Activated CD8-positive, alpha-beta T cell treated with anti-CD3 and anti-CD28 coated beads, Interleukin-2, amount 10 ng/mL, durations not matched to agents 7 days and 5 days (primary cell): ENCODE measurements at places on chromosomes 7 and 10. TPM values are rescaled to one million over a fixed set of nuclear protein-coding genes. Genes with fewer than 3 reads are reported as not detected.

DNA sequence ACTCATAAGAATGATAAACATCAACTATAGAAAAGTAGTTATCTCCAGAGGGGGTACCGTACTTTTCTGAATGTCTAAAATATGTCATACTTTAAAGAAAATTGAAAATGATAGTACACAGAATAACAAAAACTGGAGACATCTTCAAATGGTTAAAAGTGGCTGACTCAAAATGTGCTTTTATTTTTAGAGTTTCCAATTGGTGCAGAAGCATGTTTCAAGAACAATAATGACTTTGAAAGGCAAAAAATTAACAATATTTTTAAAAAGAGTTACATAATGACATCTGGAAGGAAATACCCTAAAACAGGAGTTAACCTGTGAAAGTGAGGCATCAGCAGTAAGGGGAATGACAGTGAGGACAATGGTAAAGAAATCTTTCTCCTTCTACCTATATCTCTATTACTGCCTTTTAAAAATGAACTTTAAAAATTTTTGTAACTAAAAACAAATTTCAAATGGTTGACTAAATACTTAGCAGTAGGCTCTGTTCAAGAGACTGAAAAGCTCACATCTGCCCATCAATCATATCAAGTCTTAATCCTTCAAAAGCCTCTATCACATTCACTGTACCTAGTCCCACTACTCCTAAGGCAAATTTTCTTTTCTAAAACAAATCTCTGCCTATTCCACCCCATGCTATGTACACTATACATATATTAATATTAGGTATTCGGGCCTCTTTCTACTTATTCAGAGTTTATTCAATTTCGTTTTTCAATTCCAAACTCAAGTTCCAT is 3.0 kb downstream of the ASZ1 start:
- H3K27me3 ChIP-seq, result no peaks in the 10 kb centered on the region
- H3K4me1 ChIP-seq, result no peaks in the 10 kb centered on the region
- H3K36me3 ChIP-seq, result no peaks in the 10 kb centered on the region
- H3K27ac ChIP-seq, result no peak overlapping the region

GRCh38 chr10:56662765-56663447 is 301.8 kb upstream of the ZWINT start:
- no peaks in the 10 kb centered on the region for H3K36me3 ChIP-seq
- H3K27ac ChIP-seq, result no peak overlapping the region
- no peaks in the 10 kb centered on the region for H3K27me3 ChIP-seq
- H3K4me3 ChIP-seq, result no peak overlapping the region
- no peaks in the 10 kb centered on the region for H3K4me1 ChIP-seq

- H3K27ac ChIP-seq, result no peak overlapping the region
- H3K4me3 ChIP-seq, result no peak overlapping the region
- peaks cover 5% of the 10 kb centered on the region for H3K4me1 ChIP-seq
- H3K27me3 ChIP-seq, result no peaks in the 10 kb centered on the region
- H3K36me3 ChIP-seq, result peaks cover 9% of the 10 kb centered on the region
- no peak for DNase-seq
Measured at GRCh38 chr10:70850097-70850496, 34.3 kb downstream of the SGPL1 start.

DNA sequence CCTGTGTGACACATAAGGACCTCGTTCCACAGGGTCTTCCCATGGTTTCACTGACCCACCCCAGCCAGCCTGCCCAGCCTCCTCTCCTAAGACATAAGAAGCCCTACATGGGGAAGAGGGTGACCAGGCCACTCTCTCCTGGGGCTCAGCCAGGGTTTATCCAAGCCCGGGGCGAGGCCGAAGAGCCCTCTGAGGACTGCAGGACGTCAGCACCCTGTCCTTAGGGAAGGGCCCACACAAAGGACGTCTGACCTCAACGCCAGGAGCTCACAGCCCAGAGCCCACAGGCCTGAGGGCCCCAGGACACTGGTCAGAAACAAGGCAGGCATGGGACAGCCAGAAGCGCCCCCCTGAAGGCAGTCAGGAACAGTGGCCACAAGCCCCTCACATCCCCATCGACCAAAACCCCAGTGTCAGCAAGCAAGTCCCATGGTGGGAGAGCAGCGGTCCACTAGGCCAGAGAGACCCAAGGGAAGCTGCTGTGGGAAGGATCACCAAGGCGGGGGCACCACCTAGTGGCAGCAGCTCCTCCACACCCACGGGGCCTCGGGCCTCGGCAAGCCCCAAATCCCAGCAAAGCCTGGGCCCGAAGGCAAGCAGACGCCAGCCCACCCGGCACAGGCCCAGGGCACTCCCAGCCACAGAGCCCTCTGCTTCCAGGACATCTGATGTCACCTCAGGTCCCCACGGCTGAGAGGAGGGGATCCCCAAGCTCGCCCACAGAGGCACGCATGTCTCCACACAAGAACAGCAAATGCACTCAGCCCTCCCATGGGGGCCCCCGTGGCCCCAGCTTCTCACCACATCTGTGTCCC is 23.4 kb downstream of the MAD1L1 start:
- peaks cover 6% of the 10 kb centered on the region for H3K4me1 ChIP-seq
- H3K36me3 ChIP-seq, result peaks cover 35% of the 10 kb centered on the region
- no peak overlapping the region for H3K4me3 ChIP-seq
- H3K27ac ChIP-seq, result peak overlapping the region; percentile 7
- no peaks in the 10 kb centered on the region for H3K27me3 ChIP-seq

DNA sequence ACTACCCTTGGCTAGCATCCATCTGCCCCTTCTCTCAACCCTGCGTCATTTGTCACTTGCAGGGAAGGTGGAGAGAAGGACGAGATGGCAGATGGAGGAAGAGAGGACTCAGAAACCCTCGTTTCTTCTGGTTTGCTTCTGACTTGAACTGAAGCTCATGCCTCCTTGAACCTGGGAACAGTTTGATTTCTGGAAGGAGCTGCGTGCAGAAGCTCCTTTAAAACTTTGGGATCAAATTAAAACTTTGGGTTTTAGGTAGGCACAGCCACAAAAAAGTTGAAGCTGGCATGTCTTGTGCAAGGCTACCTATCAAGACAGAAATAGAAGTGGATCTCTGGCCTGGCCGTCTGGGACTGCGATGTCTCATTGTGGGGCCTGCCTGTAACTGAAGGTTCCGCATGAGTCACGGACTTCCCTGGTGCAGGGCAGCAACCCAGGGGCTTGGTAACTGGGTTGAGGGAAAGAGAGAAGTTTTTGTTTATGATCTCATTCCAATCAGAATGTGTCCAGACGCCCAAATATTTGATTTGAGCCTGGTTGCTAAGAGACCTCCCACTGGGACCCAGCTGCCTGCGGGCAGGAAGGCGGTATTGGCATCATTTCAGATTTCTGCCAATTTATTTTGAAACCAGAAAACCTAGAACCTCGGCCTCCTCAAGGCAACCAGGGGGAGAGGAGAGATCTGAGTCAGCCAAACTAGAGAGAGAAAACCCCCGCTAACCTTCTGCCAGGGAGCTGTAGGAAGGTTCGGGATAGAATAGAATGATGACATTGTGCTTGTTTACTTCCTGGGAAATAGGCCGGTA is 15.8 kb upstream of the CAMK1D start:
- no peaks in the 10 kb centered on the region for H3K4me1 ChIP-seq
- no peak for DNase-seq
- H3K27me3 ChIP-seq, result no peaks in the 10 kb centered on the region

GRCh38 chr7:42253316-42253715 is 16.3 kb upstream of the GLI3 start:
- H3K27me3 ChIP-seq, result no peaks in the 10 kb centered on the region
- DNase-seq, result no peak
- H3K27ac ChIP-seq, result no peak overlapping the region
- no peak overlapping the region for H3K4me3 ChIP-seq
- H3K4me1 ChIP-seq, result no peaks in the 10 kb centered on the region
- H3K36me3 ChIP-seq, result no peaks in the 10 kb centered on the region

GRCh38 chr7:1466524-1467271 is 7.4 kb upstream of the MICALL2 start:
- DNase-seq, result no peak
- H3K27me3 ChIP-seq, result peaks cover 5% of the 10 kb centered on the region
- no peak overlapping the region for H3K27ac ChIP-seq

GRCh38 chr7:34620425-34620824 is 37.6 kb upstream of the NPSR1 start:
- no peaks in the 10 kb centered on the region for H3K4me1 ChIP-seq
- no peak overlapping the region for H3K27ac ChIP-seq
- no peak overlapping the region for H3K4me3 ChIP-seq
- no peaks in the 10 kb centered on the region for H3K36me3 ChIP-seq
- no peaks in the 10 kb centered on the region for H3K27me3 ChIP-seq

DNA sequence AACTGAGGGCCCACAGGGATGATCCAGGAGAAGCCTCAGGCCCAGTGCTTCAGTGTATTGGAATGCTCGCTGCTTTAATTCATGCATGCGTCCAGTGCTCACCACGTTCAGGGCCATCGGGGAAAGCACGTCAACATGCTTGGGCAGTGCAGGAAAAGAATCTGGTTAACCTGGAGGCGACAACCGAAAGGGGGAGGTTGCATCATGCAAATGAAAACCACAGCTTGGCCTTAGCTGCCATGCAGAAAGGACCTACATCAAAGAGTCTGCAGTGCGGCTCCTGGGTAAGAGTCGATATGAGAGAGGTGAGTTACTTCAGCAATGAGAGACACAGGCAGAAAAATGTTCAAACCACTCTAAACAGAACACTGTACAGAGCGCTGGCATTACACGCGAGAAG is 440.1 kb downstream of the KCNMA1 start:
- H3K4me3 ChIP-seq, result no peak overlapping the region
- no peak for DNase-seq
- no peak overlapping the region for H3K27ac ChIP-seq
- no peaks in the 10 kb centered on the region for H3K36me3 ChIP-seq
- H3K27me3 ChIP-seq, result peaks cover 22% of the 10 kb centered on the region

DNA sequence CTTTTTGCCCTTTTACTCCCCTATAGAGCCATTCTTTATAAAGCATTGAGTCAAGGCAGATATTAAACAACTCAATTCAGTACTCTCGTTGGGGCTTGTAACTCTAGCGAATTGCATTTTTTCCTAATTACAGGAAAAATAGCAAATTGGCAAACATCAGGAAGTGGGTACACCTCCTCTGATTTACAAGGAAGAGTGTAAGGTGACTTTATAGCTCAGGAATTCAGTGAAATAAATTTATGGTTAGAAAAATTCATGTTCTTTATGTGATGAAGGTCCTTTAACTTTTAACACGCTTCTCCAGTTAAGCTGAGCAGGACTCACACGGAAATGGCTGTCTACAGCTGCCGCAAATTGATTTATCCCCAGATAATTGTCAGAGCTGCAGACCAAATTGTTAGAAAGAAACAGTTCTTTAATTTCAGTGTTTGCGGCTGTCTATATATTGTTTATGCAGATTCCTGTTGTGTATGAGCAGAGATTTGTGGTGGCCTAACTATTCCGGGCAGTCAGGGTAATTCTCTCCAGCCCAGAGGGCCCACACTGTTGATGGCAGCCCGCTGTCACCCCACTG is 151.1 kb upstream of the MKI67 start:
- no peak overlapping the region for H3K27ac ChIP-seq
- DNase-seq, result no peak
- H3K36me3 ChIP-seq, result no peaks in the 10 kb centered on the region
- peaks cover 10% of the 10 kb centered on the region for H3K4me1 ChIP-seq
- peaks cover 36% of the 10 kb centered on the region for H3K27me3 ChIP-seq

GRCh38 chr7:20440472-20441105 is 109.9 kb downstream of the ITGB8 start:
- no peaks in the 10 kb centered on the region for H3K27me3 ChIP-seq
- no peak overlapping the region for H3K27ac ChIP-seq
- no peak overlapping the region for H3K4me3 ChIP-seq

DNA sequence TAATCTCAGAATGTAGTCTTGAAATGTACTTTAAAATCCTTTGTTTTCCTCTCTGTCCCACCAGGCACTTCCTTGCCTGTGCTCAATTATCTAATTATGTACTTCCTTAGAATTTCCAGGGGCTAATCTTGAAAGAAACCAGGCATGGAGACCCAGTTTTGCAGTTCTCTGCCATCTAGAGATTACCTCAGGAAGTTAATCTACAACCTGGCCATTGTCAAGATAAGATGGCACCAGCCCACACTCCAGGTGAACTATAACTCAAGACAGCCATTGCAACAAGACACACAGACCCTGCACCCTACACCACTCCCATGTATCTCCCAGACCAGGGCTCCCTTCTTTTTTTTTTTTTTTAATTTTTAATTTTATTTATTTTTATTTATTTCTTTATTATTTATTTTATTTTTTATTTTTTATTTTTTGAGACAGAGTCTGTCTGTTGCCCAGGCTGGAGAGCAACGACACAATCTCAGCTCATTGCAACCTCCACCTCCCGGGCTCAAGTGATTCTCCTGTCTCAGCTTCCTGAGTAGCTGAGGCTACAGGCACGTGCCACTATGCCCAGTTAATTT is 85.9 kb upstream of the TRIM24 start:
- no peaks in the 10 kb centered on the region for H3K27me3 ChIP-seq
- H3K36me3 ChIP-seq, result no peaks in the 10 kb centered on the region
- DNase-seq, result no peak
- H3K4me3 ChIP-seq, result no peak overlapping the region

- no peak overlapping the region for H3K27ac ChIP-seq
- no peak overlapping the region for H3K4me3 ChIP-seq
- H3K36me3 ChIP-seq, result no peaks in the 10 kb centered on the region
Measured at GRCh38 chr7:122140918-122141317, 3.1 kb downstream of the AASS start.

GRCh38 chr7:101315336-101315735 is 6.3 kb downstream of the IFT22 start:
- peaks cover 21% of the 10 kb centered on the region for H3K36me3 ChIP-seq
- H3K27me3 ChIP-seq, result no peaks in the 10 kb centered on the region
- H3K4me3 ChIP-seq, result no peak overlapping the region
- H3K27ac ChIP-seq, result no peak overlapping the region
- peak; percentile 73 for DNase-seq
- H3K4me1 ChIP-seq, result no peaks in the 10 kb centered on the region

- H3K4me1 ChIP-seq, result peaks cover 59% of the 10 kb centered on the region
- no peak overlapping the region for H3K4me3 ChIP-seq
- H3K36me3 ChIP-seq, result peaks cover 6% of the 10 kb centered on the region
- DNase-seq, result no peak
Measured at GRCh38 chr7:27189295-27189996, 4.4 kb upstream of the HOXA11 start.

DNA sequence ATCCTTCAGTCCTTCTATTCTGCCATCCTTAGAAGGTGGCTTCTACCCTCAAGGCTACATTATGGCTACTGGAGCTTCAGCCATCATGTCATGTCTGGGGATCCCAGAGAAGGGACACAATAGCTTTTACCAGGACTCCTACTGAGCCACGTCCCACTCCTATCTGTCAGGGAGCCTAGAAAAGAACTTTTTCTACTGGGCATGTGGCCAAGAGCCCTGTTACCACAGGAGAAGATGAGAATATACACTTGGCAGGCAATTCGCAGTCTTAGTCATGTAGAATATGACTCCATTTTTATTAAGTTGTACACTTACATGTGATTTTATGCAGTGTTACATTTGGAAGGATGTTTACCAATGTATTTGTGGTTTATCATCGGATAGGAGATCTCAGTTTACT is 64.6 kb upstream of the KCNMA1 start:
- H3K4me1 ChIP-seq, result no peaks in the 10 kb centered on the region
- no peak for DNase-seq
- peaks cover 16% of the 10 kb centered on the region for H3K27me3 ChIP-seq
- no peaks in the 10 kb centered on the region for H3K36me3 ChIP-seq

Gene FAM237B
- not detected for total RNA-seq

Gene RGR
- total RNA-seq, result not detected

Gene SFTPA1
- not detected for total RNA-seq

Gene RARRES2
- total RNA-seq, result not detected

Gene DYDC2
- not detected for total RNA-seq

Gene CFAP70
- total RNA-seq, result 0.57 TPM

Gene SKIDA1
- 0.10 TPM for total RNA-seq

Gene CREB5
- total RNA-seq, result not detected

Gene SUN3
- total RNA-seq, result 0.97 TPM

Gene CALML5
- not detected for total RNA-seq

Gene SEMA4G
- total RNA-seq, result 0.40 TPM

Gene LIPN
- total RNA-seq, result not detected
